ENCODE measurements at places on chromosomes 1 and 21. TPM values are rescaled to one million over a fixed set of nuclear protein-coding genes. Genes with fewer than 3 reads are reported as not detected.

GRCh38 chr1:217010253-217010652 lies 287.0 kb upstream of the ESRRG start:
- H3K4me1 ChIP-seq, result no peaks in the 10 kb centered on the region
- no peak overlapping the region for H3K27ac ChIP-seq

- H3K4me3 ChIP-seq, result no peak overlapping the region
- H3K4me1 ChIP-seq, result no peaks in the 10 kb centered on the region
- DNase-seq, result no peak
- no peaks in the 10 kb centered on the region for H3K27me3 ChIP-seq
- H3K27ac ChIP-seq, result no peak overlapping the region
- H3K36me3 ChIP-seq, result no peaks in the 10 kb centered on the region
These were observed 85.7 kb downstream of the KCNN3 start for GRCh38 chr1:154784416-154784815.

DNA sequence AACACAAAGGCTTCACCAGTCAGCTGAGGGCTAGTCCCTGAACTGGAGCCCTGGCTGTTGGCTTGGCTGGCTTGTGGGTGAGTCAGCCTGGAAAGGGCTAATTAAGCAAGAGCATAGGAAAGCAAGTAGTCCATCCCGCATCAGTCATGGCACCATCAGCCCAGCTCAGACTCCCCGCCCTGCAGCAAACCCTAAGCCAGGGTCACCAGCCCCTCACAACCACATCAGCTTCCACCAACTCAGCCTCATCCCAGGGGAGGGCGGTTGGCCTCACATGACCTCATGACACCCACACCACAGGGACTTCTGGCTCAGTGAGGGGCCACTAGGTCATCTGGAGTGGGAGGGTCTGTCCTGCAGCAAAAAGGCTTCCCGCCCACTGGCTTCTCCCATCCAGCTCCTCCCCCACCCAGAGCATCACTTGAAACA lies 7.0 kb upstream of the SPATC1L start:
- H3K4me3 ChIP-seq, result no peak overlapping the region
- H3K4me1 ChIP-seq, result no peaks in the 10 kb centered on the region
- H3K27ac ChIP-seq, result no peak overlapping the region
- DNase-seq, result peak; percentile 2
- no peaks in the 10 kb centered on the region for H3K27me3 ChIP-seq
- peaks cover 12% of the 10 kb centered on the region for H3K36me3 ChIP-seq

GRCh38 chr21:45139473-45139872 lies 65.1 kb downstream of the ADARB1 start:
- H3K27me3 ChIP-seq, result no peaks in the 10 kb centered on the region
- no peaks in the 10 kb centered on the region for H3K4me1 ChIP-seq
- no peaks in the 10 kb centered on the region for H3K36me3 ChIP-seq

DNA sequence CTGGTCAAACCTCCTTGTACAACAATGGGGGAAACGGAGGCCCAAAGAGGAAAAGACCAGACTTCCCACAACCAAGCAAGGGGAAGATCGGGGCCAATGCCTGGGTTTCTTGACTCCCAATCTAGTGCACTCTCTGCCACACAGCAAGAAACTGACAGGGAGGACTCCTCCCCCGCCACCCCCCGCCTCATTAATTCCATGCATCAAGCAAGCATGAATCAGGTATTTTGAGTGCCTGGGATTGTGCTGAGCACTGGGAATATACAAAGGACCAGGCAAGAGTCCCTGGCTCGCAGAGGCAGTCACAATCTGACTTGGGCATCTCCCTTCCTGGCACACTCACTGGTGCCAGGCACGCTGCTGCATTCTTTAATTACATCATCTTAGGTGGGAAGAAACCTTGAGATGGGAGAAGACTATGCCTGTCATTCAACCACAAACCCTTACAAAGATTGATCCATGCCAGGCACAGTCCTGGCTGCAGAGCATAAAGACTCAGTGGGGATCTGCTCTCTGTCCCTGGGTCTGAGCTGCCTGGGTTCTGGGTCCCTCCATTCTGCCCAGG lies 4.4 kb upstream of the KCNC4 start:
- no peaks in the 10 kb centered on the region for H3K27me3 ChIP-seq
- H3K36me3 ChIP-seq, result no peaks in the 10 kb centered on the region
- DNase-seq, result no peak
- no peak overlapping the region for H3K27ac ChIP-seq
- peaks cover 17% of the 10 kb centered on the region for H3K4me1 ChIP-seq

DNA sequence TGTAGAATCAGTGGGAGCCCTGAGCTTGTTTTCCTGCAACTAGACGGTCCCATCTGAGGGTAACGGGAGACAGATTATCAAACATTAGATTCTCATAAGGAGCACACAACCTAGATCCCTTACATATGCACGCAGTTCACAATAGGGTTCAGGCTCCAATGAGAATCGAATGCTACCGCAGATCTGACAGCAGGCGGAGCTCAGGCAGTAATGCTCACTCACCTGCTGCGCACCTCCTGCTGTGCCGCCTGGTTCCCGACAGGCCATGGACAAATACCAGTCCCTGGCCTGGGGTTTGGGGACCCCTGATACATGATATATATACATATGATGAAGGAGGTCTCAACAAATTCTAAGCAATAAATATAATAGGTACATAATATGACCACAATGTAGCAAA lies 19.7 kb upstream of the SMIM12 start:
- no peak for DNase-seq
- no peak overlapping the region for H3K4me3 ChIP-seq
- H3K27me3 ChIP-seq, result peaks cover 3% of the 10 kb centered on the region
- no peaks in the 10 kb centered on the region for H3K36me3 ChIP-seq
- no peak overlapping the region for H3K27ac ChIP-seq

GRCh38 chr1:28914228-28915030 lies at the start of gene EPB41:
TSS of gene EPB41 (plus strand) at chr1:28914569. CDS start at chr1:28987438, 72,869 bp downstream.
- H3K27me3 ChIP-seq, result no peaks in the 10 kb centered on the region
- H3K27ac ChIP-seq, result peak within 1 kb of the TSS; percentile 74
- peaks cover 19% of the 10 kb centered on the region for H3K4me1 ChIP-seq
- H3K4me3 ChIP-seq, result peak within 1 kb of the TSS; percentile 58
- peaks cover 4% of the 10 kb centered on the region for H3K36me3 ChIP-seq

GRCh38 chr1:204626381-204626780 lies 59.2 kb downstream of the LRRN2 start:
- no peaks in the 10 kb centered on the region for H3K27me3 ChIP-seq
- no peak for DNase-seq

DNA sequence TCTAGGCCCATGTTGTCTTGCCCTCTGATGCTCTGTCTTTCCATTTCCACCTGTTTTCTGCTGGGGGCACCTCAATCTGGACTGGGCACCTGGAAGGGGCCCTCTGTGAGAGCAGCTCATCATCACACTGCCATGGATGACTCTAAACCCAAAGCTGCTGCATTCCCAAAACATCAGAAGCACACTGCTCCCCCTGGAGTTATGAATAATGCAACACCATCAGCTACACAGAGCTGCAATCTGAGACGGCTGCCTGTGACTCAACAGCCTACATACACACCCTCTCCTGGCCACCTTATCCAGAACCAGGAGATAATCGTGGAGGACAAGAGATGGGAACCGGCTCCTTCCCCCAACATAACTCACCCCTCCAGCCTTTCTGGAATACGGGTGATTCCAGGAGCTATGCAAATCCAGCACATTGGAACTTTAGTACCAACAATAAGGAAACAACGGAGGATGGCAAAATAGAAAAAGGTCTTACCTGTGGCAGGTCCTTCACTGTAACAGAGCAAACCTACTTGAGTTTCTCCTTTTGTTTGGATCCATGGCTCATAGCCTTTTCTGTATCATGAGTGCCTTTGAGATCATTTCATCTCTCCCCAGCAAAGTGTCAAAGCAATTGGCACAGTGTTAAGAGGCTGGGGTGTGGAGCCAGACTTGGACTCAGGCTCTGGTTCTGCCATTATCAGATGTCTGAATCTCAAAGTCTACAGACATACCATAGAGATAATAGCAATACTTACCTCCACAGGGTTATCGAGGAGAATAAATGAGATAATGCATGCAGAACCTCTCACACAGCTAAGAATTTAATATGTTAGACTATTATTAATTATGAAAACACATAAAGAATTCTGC lies 29.3 kb downstream of the AK2 start:
- H3K4me3 ChIP-seq, result no peak overlapping the region
- no peaks in the 10 kb centered on the region for H3K4me1 ChIP-seq
- no peak overlapping the region for H3K27ac ChIP-seq
- H3K36me3 ChIP-seq, result peaks cover 45% of the 10 kb centered on the region

DNAJC6 gene
- polyA plus RNA-seq, result 0.22 TPM

ERRFI1 gene
- 3.8 TPM for polyA plus RNA-seq

SCYL3 gene
- polyA plus RNA-seq, result 14.1 TPM

DNA sequence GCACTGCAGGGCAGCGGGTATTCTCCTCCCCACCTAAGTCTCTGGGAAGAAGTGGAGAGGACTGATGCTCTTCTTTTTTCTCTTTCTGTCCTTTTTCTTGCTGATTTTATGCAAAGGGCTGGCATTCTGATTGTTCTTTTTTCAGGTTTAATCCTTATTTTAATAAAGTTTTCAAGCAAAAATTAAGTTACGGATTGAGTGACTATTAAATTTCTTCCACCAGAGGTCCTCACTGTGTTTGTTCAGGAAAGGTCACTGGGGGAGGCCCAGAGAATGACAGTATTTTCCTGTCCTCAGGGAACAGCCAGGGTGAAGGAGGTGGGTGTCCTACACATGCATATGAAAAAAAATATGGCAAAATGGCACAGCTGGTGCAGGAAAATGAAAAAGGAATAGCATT lies 4.4 kb upstream of the ELF3 start:
- no peak overlapping the region for H3K4me3 ChIP-seq
- H3K27me3 ChIP-seq, result no peaks in the 10 kb centered on the region
- H3K36me3 ChIP-seq, result peaks cover 45% of the 10 kb centered on the region
- no peak overlapping the region for H3K27ac ChIP-seq
- H3K4me1 ChIP-seq, result no peaks in the 10 kb centered on the region

DNA sequence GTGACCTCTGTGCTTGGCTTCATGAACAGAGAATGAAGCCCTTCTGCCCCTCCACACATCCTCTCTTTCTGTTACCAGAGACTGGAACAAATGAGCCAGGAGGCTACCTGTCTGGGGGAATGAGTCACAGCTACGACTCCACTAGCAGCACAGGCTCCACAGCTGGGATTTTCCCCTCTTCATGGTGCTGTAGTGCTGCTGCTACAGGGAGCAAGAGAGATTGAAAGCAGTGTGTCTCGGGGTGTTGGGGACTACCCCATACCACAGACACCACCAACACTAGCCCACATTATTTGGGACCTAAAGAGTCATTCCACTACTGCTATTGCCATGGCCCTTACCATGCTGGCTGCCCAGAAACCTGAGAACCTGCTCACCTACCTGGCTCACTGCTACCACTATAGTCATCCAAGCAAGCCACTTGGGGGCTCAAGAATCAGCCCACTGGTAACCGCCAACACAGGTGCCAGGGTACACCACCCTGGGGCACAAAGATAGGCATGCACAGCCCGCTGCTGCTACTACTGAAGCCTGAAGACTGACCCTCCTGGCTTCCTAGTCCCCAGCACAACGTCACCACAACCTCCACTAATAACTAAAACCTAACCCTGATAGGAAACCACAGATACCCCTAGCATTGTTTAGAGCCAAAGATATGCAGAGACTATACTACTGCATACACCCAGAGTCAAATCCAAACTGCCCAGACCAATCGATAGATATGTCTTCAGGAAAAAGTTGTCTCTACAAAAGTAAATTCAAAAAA lies 17.7 kb downstream of the CD1E start:
- no peaks in the 10 kb centered on the region for H3K36me3 ChIP-seq
- H3K4me1 ChIP-seq, result no peaks in the 10 kb centered on the region
- no peak overlapping the region for H3K27ac ChIP-seq
- H3K27me3 ChIP-seq, result no peaks in the 10 kb centered on the region
- no peak overlapping the region for H3K4me3 ChIP-seq

AMY1B gene
- polyA plus RNA-seq, result 0.16 TPM

CD52 gene
- 1,597 TPM for polyA plus RNA-seq

DNA sequence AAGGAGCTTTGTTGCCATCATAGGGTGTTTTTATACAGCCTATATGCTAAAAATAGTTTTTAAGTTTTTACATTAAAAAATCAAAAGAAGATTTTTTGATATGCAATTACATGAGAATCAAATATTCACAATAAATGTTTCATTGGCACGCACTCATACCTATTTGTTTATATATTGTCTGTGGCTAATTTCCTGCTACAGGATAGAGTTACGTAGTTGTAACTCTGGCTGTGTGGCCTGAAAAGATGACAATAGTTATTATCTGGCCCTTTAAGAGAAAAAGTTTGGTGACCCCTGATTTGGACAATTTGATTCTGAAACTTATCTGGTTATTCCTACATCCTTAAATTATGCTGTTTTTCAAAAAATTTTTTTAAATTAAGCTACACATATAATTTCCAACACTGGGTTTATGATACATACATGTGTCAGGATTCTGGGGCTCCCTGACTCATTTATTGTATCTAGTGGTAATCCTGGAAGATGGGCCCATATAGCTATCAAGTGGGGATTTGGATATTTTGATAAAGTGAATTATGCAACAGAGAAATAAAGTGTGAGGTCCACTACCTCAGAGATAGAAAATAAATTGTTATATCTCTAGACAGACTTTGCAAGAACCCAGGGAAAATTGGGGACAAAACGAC lies 370.2 kb upstream of the LYPLAL1 start:
- H3K36me3 ChIP-seq, result no peaks in the 10 kb centered on the region
- no peaks in the 10 kb centered on the region for H3K27me3 ChIP-seq
- H3K4me3 ChIP-seq, result no peak overlapping the region
- H3K4me1 ChIP-seq, result no peaks in the 10 kb centered on the region
- H3K27ac ChIP-seq, result no peak overlapping the region

GRCh38 chr1:18941221-18942141 lies 15.0 kb downstream of the IFFO2 start:
- no peaks in the 10 kb centered on the region for H3K27me3 ChIP-seq
- peaks cover 37% of the 10 kb centered on the region for H3K4me1 ChIP-seq
- no peak overlapping the region for H3K27ac ChIP-seq
- no peaks in the 10 kb centered on the region for H3K36me3 ChIP-seq

DNA sequence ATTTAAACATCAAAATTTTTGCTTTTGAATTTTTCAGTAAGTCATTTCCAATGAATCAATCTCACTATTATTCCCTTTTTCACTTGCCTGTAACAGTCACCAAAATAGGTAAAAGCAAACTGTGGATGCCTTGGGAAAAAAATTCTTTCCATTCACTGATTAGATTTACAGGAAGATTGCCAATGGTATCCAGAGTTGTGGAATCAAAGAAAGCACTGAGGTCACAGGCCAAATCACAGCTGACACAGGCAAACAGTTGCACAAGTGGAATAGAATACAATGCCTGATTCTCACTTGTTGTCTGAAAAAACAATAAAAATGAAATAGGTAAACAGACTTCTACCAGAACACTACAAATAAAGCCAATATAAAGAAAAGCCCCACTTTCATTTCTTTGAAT lies 48.4 kb downstream of the LTN1 start:
- DNase-seq, result no peak
- H3K4me1 ChIP-seq, result no peaks in the 10 kb centered on the region
- no peak overlapping the region for H3K4me3 ChIP-seq
- no peaks in the 10 kb centered on the region for H3K27me3 ChIP-seq
- H3K36me3 ChIP-seq, result peaks cover 11% of the 10 kb centered on the region
- H3K27ac ChIP-seq, result no peak overlapping the region

GRCh38 chr1:22250724-22251123 lies 107.8 kb upstream of the WNT4 start:
- no peak overlapping the region for H3K4me3 ChIP-seq
- no peaks in the 10 kb centered on the region for H3K27me3 ChIP-seq
- no peak for DNase-seq
- H3K4me1 ChIP-seq, result no peaks in the 10 kb centered on the region
- H3K36me3 ChIP-seq, result no peaks in the 10 kb centered on the region
- H3K27ac ChIP-seq, result no peak overlapping the region
